Small intestine (tissue), 16 donors: ENCODE measurements at places on chromosomes 12 and 14. TPM values are rescaled to one million over a fixed set of nuclear protein-coding genes. Genes with fewer than 3 reads are reported as not detected.

SRRM4 gene
- not detected for polyA plus RNA-seq

NANOG gene
- polyA plus RNA-seq: not detected

TAS2R31 gene
- 0.53 TPM for polyA plus RNA-seq

HOXC12 gene
- polyA plus RNA-seq: not detected

LRP1-AS gene
- not detected for polyA plus RNA-seq

AQP6 gene
- polyA plus RNA-seq: 0.31 TPM

TDRD9 gene
- polyA plus RNA-seq: 0.27 TPM

RD3L gene
- not detected for polyA plus RNA-seq

ZDHHC22 gene
- 0.12 TPM for polyA plus RNA-seq

AICDA gene
- 0.62 TPM for polyA plus RNA-seq
